ENCODE measurements at places on chromosomes 6 and 20. TPM values are rescaled to one million over a fixed set of nuclear protein-coding genes. Genes with fewer than 3 reads are reported as not detected.
A peak's percentile ranks its signal among the peaks of the same experiment; 100 is the strongest.

Gene BPIFB2
- 0.09 TPM for total RNA-seq

Gene CST5
- total RNA-seq: not detected

Gene ARMH2
- not detected for total RNA-seq

Gene ZSCAN16
- 7.1 TPM for total RNA-seq

Gene HLA-DRB5
- not detected for total RNA-seq

Gene WFDC2
- 76.4 TPM for total RNA-seq

Gene GTSF1L
- not detected for total RNA-seq

DNA sequence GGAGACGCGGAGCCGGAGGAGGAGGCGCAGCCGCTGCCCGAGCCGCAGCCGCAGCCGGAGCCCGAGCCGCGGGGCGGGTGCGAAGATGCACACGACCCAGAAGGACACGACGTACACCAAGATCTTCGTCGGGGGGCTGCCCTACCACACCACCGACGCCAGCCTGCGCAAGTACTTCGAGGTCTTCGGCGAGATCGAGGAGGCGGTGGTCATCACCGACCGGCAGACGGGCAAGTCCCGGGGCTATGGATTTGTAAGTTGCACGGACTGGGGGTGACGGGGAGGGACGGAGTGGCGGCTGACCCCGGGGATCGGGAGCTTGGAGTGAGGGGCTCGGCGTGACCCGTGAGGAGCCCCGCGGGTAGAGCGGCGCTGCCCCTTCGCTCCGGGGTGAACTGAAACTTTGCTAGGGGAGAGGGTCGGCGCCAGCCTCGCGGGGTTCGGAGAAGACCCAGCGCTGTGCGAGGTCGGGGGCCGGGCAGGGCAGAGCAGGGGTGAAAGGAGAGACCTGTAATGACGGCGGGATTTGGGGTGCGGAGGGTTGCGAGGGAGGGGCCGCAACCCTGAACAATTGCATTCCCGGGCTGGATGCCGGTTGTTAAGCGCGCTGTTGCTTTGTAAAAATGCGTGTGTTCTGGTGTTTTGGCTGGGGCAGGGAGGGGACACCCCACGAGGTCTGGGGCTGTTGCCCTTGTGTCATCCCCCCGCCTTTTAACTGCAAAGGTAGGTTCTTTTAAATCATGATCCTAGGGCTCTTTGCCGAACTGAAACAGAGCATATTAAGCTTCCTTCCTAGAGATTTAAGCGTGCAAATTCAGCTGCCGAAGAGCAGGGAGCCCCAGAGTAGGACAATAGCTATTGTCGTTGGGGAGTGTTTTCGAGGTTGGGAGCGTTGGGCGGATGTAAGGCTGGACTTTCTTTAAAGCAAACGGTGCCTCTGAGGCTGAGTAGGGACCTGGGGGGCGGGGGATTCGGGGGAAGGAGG, 628 bp downstream of the RBM24 start:
- peak; percentile 28 for DNase-seq

DNA sequence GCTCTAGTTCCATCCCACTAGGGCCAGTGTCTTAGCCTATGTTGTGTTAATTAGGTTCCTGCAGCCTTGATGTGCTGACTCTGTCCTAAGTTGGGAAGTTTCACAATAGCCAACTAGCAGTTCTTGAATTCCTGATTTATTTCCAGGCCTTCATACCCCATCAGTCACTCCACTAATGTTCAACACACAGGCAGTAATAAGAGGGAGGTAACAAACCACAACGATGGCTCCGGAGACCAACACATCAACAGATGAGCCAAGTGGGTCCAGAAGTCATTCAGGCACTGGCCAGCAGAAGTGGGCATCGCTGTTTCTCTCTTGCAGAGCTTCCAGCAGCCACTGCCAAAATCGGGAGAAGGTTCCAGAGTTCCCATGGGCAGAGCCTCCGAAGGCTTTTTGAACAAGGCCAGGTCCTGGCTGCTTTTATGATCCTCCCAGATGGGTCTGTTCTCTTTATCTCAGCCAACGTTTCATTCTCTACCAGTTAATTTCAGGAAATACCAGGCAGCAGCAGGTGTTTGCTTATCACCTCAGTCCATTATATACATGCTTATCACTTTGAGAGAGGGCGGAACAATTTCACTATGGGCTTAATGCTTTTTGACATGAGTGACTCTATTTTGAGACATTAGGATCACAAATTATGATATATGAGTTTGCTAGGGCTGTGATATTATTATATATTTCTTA, 48.5 kb upstream of the NOP56 start:
- DNase-seq: no peak

DNA sequence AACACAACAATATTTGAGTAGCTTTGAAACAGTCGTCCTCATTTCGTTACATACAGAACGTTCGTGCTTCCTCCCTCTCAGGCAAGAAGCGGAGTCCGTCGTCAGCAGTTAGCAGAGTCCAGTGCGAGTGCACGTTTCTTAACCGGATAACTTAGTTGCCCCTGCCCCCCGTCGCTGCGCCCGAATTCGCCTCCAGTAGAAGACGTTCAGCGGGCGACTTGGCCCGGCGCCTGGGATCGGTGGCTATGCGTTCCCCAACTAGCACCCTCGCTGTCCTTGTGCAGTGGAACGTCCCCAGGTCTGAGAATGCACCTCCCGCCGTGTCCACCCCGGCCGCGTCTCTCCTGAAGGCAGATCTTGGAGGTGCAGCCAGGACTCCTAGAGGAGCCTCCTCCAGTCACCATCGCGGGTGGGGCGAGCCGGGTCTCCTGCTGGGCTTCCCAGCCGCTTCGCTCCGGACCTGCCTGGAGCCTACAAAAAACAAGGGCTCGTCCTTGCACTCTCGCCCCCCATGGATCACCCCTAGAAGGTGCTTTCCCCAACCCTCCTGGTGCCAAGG, 910 bp upstream of the PCSK2 start:
- DNase-seq: peak; percentile 50

GRCh38 chr6:3455569-3456394, 1.1 kb downstream of the SLC22A23 start:
- peak; percentile 44 for DNase-seq

Measured in WTC11 (cell line).